Esophagus mucosa (tissue), 1 donor: ENCODE measurements at places on chromosomes 3 and 15. TPM values are rescaled to one million over a fixed set of nuclear protein-coding genes. Genes with fewer than 3 reads are reported as not detected.
A peak's percentile ranks its signal among the peaks of the same experiment; 100 is the strongest.

CHMP2B gene
- total RNA-seq, result 34.2 TPM

CYP11A1 gene
- 3.2 TPM for total RNA-seq

PLS1 gene
- 12.5 TPM for total RNA-seq

NOX5 gene
- total RNA-seq, result 0.44 TPM

ST8SIA2 gene
- 0.16 TPM for total RNA-seq

OXTR gene
- 0.16 TPM for total RNA-seq

TLR9 gene
- 0.04 TPM for total RNA-seq

PIF1 gene
- total RNA-seq, result 6.3 TPM

ACAA1 gene
- 72.7 TPM for total RNA-seq

C2CD4B gene
- total RNA-seq, result 0.24 TPM

GOLGA6A gene
- 0.08 TPM for total RNA-seq

GOLGA6B gene
- total RNA-seq, result not detected

XXYLT1 gene
- 12.7 TPM for total RNA-seq

RGMA gene
- total RNA-seq, result 40.5 TPM

CYP8B1 gene
- total RNA-seq, result not detected

SLC30A4 gene
- 7.4 TPM for total RNA-seq

RBMS3 gene
- total RNA-seq, result 3.4 TPM

RETNLB gene
- total RNA-seq, result not detected

RTP4 gene
- 1.8 TPM for total RNA-seq

SAMD7 gene
- total RNA-seq, result not detected

DNA sequence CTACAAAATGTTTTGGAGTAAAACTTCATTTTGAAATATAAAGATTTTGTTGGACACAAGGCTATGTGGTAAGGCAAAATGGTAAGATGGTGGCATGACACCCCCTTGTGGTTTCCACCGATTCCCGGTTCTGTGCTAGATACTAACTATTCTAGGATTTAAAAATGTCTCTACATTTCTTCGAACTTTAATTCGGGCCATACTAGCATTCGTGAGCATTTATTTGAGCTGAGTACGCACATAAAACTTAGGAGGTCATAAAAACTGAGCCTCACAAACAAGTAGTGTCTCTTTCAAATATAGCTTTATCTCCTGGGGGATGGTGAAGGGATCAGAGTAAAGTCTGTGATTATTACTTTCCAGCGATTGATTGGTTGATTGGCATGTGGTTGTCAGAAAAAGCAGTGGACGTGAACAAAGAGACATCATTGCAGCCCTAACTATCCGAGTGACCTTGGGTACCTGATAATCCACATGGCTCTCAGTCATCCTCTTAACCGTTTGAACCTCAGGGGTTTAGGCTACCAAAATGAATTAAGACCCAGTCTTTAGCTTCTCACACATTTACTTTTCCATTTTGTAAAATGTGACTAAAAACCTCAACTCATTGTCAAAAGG lies 1.1 kb upstream of the ZNF639 start:
- no peak for ATAC-seq

GRCh38 chr3:99128235-99128634 lies 226.7 kb upstream of the DCBLD2 start:
- ATAC-seq, result no peak

DNA sequence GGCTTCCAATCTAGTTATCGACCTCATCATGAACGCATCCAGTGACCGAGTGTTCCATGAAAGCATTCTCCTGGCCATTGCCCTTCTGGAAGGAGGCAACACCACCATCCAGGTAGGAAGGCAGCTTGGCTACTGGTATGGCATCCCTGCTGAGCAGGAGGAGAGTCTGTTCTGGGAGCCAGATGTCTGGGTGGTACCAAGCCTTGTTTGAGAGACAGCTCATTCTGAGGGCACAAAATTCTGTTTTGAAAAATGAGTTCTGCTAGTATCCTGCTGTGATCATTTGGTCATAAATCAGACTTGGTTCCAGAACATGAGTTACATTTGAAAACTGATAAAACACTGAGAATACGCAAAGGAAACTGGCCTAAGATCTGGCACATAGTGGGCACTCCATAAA lies 242.1 kb downstream of the ITPR1 start:
- no peak for ATAC-seq

DNA sequence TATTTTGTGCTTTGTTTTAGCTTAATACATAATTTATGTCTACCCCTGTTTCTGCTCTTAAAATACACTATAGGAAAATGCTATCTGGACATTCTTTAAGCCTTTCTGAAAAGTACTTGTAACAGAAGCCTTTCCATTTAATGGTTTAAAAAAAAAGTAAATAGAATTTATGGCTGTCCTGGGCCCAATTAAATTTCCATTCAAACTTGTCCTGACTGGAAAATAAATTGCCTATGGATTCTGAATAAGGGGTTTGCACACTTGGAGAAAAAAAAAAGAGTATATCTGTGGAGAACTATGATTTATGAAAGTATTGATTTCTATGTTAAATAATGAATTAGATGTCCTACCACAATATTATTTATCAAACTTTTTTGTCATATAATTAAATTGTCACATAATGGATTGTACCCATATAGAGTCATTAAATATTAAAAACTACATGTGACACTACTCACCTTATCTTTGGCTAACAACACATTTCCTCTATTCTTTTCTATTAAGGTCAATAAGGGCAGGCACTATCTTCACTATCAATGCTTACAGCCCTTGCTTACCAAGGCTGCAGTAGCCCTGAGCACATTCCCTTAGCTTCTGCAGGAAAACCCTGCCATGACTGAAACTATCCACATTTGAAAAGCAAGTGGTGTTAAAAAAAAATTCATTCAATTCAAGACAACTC lies 396.1 kb upstream of the ROBO2 start:
- no peak for ATAC-seq

GRCh38 chr3:111084911-111085310 lies 13.3 kb downstream of the NECTIN3 start:
- ATAC-seq, result no peak

- no peak for ATAC-seq
These were observed 121.5 kb downstream of the DTWD1 start for GRCh38 chr15:49742381-49742780.

- no peak for ATAC-seq
These were observed 40.5 kb upstream of the CDV3 start for GRCh38 chr3:133532951-133533350.

GRCh38 chr3:104669083-104669482 lies 697.6 kb upstream of the ALCAM start:
- no peak for ATAC-seq

GRCh38 chr3:188661806-188662205 lies 507.8 kb downstream of the LPP start:
- ATAC-seq, result no peak

- no peak for ATAC-seq
These were observed 15.9 kb upstream of the PLSCR2 start for GRCh38 chr3:146485297-146485696.

- ATAC-seq, result peak; percentile 37
These were observed 448 bp downstream of the SLC12A8 start for GRCh38 chr3:125212091-125212508.

DNA sequence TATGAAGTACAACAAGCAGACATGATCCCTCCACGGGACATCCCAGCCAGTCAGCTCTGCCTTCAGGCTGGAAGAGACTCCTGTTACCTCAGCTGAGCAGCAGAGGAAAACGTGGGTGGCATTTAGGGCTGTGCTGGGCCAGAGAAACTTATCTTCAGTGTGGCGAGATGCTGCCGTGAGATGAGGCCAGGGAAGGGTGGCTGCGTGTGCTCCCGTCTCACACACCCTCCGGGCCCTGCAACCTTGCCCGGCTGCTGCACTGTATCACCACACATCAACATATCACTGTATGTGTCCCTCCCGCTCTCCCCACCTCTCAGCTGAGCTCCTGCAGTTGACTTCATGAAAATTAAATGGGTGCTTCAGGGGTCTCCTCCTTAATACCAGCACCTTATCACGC lies 23.4 kb downstream of the BMF start:
- ATAC-seq, result peak; percentile 28

GRCh38 chr3:15315003-15315402 lies 17.4 kb downstream of the SH3BP5 start:
- ATAC-seq, result no peak

GRCh38 chr15:91408476-91409076 lies 308.5 kb downstream of the SV2B start:
- ATAC-seq, result no peak

- ATAC-seq, result no peak
These were observed 264.4 kb upstream of the NR2F2 start for GRCh38 chr15:96066126-96066525.

DNA sequence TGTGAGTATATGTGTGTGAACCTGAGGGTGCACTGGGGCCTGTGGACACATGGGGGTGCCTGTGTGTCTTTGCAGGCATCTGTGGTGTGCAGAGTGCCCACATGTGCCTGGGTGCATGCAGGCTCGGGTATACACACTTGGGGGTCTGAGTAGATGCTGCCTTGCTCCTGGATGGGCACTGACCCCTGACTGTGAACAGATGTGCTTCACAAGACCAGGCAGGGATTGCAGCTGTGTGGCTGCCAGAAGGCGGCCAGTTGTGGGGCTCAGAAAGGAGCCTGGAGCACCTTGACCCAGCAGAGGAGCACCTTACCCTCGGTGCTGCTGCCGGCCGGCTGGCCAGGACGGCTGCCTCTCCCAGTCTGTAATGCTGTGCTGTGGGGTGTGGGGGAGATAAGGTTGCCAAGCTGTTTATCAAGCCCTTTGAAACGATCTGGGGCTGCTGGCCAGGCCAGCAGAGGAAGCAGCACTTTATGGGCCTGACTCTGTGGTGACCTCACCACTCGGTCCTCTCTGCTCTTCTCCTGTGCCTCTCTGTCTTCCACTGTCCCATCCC lies 55.5 kb upstream of the MRPS22 start:
- no peak for ATAC-seq

DNA sequence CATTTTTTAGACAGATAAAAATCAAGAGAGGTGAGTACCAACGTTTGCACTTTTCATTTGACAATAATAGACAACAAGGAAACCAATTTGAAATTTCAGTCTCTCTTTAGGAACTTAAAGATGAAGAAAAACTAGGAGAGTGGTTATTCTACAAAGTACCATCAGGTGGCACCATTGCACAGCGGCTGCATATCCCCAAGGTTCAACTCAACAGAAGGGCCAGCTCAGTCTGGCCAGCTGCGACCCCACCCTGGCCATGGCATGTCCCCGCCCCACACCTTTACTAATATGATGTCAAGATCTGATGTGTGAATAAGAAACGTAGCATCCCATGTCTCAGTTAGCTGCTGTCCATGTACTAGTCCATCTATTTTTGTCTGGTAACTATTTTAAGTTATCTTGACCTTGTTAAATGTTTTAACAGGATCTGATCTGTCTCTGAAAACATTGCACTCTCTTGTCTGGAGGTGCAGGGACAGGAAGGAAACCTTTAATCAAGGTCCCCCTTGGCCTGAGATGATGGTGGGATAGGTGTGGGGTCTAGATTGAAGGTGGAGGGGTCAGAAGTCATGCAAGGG lies 35.5 kb upstream of the CGNL1 start:
- ATAC-seq, result peak; percentile 83

GRCh38 chr15:90921887-90922286 lies 10.5 kb downstream of the HDDC3 start:
- ATAC-seq, result no peak

GRCh38 chr15:91522605-91523332 lies 330.7 kb upstream of the SLCO3A1 start:
- no peak for ATAC-seq

- ATAC-seq, result no peak
These were observed 335.6 kb downstream of the NLGN1 start for GRCh38 chr3:173733029-173733652.

DNA sequence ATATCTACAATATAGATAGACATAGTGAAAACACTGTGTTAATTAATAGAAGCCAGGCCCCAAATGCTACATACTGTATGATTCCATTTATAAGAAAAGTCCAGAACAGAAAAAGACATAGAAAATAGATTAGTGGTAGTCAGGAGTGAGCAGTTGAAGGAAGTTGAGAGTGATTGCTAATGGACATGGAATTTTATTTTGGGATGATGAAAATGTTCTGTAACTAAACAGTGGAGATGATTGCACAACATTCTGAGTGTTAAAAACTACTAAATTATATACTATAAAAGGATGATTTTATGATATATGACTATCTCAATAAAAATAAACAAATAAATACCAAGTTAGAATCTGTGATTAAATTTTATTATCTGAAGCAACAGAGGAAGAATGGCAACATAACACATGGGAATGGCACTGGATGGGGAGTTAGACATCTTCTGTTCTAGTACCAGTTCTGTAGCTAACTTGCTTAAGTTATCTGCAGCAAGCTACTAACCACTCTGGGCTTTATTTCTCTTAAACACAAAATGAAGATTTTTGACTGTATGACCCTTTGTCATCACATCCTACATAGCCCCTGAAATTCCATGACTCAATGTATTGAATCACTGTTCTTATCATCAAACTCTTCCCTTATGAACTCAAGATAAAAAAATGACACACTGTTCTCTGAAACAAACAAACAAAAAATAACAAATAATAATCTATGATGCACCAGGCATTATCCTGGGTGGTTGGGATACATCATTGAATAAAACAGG lies 612.7 kb downstream of the TBL1XR1 start:
- ATAC-seq, result no peak

GRCh38 chr3:196643201-196643749 lies 3.8 kb downstream of the NRROS start:
- peak; percentile 72 for ATAC-seq

- ATAC-seq, result no peak
These were observed 19.1 kb downstream of the TP53BP1 start for GRCh38 chr15:43473885-43474284.

DNA sequence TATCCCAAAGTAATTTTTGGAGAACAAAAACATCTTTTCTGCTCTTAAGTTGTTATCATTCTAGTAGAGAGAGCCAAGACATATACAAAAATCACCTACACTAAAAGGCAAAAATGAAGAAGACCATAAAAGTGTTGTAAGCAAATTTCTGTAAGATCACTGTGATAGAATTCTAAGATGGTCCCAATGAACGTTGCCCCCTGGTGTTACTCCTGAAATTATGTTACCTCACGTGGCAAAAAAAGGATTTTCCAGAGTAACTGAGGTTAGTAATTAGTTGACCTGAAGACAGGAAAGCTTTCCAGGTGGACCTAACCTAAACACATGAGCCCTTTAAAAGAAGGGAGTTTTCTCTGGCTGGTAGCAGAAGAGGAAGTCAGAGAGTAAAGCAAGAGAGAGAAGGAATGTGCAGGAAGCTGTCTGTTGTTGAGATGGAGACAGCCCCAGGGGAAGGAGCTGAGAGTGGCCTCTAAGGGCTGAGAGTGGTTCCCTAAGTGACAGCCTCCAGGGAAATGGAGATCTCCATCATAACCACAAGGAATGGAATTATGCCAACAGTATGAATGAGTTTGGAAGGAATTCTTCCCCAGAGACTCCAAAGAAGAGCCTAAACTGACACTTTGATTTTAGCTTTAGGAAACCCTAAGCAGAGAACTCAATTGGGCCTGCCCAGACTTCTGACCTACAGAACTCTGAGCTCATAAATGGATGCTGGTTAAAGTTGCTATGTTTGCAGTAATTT lies 205.9 kb downstream of the CD47 start:
- no peak for ATAC-seq

GRCh38 chr3:25548836-25549235 lies 115.9 kb downstream of the TOP2B start:
- no peak for ATAC-seq

GRCh38 chr3:24773798-24774197 lies 279.1 kb upstream of the THRB start:
- ATAC-seq, result peak; percentile 63
